ENCODE measurements at places on chromosomes 4 and X.
A peak's percentile ranks its signal among the peaks of the same experiment; 100 is the strongest.

- no peak for DNase-seq
These were observed 7.7 kb upstream of the OCIAD2 start for GRCh38 chr4:48914311-48914710.

GRCh38 chrX:11887175-11887574 lies 129.1 kb downstream of the MSL3 start:
- DNase-seq = no peak

DNA sequence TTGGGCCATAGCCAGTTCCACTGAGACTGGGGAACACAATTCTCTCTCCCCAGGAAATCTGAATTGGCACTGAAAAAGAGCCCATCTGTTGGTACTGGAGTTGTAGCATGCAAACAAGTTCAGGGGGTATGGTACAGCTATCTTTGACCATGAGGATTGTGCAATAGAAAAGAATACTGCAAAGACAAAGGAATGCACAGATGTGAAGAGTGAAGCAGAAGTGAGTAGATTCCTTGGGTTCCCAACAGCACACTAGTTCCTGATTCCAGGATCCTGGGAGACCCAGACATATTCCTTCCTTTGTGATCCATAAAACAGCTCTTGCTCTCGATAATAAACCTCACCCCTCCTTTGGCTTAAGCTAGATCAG lies 43.3 kb upstream of the CTAG2 start:
- no peak for DNase-seq

GRCh38 chr4:37890801-37891259 lies at the start of gene TBC1D1:
Gene TBC1D1, plus strand, starts transcription at chr4:37891084. Its CDS starts 11,012 bp downstream, at chr4:37902096.
- peak; percentile 64 for DNase-seq

DNA sequence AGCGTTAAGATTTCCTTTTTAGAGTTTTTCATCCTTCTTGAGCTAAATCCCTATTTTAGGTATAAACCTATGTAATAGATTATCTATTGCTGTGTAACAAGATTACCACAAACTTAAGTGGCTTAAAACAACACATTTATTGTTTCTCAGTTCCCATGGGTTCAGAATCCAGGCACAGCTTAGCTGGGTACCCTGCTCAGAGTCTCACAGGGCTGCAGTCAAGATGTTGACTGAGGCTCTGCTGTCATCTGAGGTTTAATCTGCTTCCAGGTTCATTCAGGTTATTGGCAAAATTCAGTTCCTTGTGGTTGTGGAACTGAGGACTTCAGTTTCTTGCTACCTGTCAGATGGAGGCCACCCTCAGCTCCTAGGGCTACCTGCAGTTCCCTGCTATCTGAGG lies 60.9 kb downstream of the GK start:
- DNase-seq = peak; percentile 30

DNA sequence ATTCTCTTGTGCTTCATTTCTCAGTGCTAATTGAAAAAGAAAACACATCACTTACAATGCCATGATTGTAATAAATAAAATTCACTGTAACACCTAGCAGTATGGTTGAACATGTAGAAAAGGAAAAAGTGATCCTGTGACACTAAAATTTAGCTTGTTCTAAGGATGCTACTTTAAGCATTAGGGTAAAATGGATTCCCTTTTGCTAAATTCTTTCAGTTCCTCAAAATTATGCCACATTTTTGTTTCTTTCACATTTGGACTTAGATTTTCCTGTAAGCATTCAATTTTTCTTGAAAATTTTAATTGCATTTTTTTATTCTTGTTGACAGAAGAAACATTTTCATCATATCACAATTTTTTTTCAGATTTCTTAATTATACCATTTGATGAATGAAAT lies 19.4 kb downstream of the TET2 start:
- DNase-seq = no peak

- no peak for DNase-seq
These were observed 442.7 kb upstream of the FRG1 start for GRCh38 chr4:189497996-189498395.

DNA sequence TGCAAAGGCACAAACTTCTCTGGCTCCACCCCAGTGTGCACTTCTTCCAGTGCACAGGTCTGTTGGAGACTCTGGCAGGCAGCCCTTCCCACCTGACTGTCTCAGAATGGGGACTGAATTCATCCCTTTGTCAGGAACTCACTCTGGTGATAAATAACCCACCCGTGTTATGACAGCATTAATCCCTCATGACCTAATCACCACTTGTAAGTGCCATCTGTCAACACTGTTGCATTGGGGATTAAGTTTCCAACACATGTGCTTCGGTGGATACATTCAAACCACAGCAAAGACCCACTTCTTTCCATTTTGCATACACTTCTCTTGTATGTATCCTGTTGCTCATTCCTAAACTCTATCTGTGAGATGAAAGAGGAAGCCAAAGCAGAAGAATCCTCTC lies 1002.9 kb upstream of the IGFBP7 start:
- peak; percentile 41 for DNase-seq

DNA sequence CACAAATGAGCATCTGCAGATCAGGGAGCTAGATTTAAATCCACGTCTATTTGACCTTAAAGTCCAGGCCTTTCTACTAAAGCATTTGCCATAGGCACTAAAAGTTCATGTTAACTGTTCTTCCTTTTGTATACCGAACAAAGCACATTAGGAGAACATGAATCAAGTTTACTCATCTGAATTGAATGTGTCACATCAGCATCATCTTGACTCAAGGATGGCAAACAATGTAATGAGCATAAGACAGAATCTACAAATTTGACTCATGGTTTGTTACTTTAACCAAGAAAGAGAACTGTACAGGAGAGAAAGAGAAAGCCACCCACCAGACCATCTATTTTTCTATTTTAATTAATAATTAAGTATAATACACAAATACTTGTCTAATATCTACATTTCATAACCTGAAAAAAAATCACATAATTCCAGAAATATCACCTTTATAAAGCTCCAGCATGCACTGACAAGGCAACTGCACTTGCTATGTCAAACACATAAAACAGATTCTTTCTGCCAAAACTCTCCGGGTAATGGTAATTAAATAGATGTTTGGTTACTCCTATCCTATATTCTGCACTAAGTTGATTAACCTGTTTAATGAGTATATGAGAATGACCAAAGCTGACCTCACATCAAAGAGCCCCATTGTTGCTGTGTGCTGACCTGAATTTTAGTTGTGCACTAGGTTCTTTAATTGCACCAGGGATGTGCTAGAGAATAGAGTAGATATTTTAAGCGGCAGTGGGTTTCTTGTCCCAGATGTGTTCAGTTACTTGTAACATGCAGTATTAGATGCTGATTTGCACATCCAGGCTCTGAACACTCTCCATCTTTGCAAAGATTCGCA lies 42.5 kb upstream of the LEF1 start:
- no peak for DNase-seq

GRCh38 chr4:151563194-151563593 lies 154.2 kb downstream of the FHIP1A start:
- no peak for DNase-seq

- DNase-seq = no peak
These were observed 62.0 kb downstream of the HTRA3 start for GRCh38 chr4:8331575-8331955.

- DNase-seq = no peak
These were observed 47.3 kb downstream of the ARHGAP24 start for GRCh38 chr4:85522277-85522676.

DNA sequence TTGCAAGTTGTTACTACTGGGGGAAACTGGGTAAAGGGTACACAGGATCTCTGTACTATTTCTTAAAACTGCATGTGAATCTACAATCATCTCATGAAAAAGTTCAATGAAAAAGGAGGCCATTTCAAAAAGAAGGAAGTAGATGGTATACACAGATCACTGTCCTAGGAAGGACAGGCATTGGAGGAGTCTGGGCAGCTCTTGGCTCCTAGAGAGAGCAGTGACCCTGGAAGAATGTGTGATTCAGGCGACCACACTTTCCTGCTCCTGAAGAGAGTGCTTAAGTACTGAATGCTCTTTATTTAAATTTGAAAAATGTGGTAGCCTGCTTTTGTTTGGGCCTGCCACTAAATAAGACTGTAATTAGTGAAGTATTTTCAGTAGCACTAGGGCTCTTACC lies 318.1 kb upstream of the CASK start:
- DNase-seq = no peak

DNA sequence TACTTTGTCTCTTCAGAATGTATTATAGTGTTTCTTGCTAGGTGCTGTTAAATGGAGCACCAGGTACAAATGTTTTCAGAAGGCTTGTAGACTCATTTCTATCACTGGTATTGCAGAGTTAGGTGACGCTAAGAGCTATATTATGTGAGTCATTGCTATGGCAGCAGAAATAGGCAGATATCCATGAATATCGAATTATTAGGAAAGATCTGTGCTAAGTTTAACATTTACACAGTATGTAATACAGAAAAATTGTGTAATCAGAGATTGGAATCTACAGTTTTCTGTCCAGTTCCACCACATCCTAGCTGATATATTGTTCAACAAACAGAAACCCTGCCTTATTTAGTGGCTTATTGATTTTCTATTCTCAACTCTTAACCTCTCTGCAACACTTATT lies 1025.5 kb downstream of the STIM2 start:
- DNase-seq = no peak

DNA sequence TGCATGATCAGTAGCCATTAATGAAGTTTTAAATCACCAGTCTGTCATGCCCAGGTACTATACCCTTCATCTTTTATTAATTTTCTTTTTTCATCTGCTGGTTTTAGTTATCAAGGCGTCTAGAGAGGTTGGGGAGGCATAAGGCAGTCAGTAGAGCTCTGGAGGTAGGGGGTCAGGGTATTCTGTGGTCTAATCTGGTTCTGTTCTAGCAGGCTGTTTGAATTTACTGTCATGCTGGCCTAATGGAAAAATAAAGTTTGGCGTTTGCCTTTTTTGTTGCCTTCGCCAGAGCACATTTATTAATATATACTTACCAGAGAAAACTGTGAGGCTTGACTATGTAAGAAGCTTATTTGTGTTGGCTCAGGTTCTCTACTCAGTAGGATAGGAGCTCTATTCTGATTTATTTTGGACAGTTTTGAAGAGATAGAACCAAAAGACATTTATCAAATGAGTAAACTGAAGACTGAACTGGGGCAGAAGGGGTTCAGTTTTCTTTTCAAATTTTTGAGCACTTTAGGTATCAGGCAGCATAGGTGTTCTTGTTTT lies 46.9 kb downstream of the TMEM131L start:
- DNase-seq = no peak

DNA sequence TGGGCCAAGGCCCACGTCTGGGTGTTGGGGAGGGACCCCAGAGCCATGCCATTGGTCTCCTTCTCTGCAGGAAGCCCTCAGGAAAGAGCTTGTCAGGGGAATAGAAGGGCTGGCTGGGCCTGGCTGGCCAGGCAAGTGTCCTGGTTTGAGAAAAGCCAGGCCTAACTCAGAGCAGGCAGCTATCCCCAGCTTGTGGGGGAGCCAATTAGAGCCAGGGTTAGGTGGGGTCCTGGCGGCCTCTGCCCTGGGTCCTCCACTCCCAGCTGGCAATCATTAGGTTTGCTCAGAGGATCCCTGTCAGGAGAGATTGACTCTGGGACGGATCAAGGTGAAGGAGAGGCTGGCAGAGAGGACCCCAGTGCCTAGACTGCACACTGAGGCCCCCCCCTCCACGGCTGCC lies 64.8 kb downstream of the PJA1 start:
- no peak for DNase-seq

GRCh38 chr4:153241970-153242838 lies 38.0 kb downstream of the TRIM2 start:
- peak; percentile 64 for DNase-seq

- DNase-seq = no peak
These were observed 81.2 kb downstream of the DCK start for GRCh38 chr4:71074452-71075299.

DNA sequence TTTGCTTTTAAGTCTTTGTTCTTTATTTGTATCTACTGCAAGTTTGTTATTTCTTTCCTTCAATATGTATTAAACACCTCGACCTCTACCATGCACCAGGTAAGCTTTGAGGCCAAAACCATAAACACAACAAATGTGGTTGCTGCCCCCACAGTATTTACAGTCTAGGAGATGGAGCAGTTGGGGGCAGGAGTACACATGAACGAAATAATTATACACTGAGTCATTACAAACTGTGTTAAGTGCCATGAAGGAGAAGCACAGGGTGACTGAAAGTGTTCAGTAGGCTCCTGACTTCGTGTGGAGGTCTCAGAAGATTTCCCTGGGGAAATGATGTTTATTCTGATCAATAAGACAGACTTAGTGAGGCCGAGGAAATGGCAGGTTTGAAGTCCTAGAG lies 30.3 kb downstream of the SLC25A43 start:
- DNase-seq = no peak

- peak; percentile 90 for DNase-seq
These were observed 11.9 kb downstream of the G6PD start for GRCh38 chrX:154534526-154535322.

GRCh38 chr4:162126729-162127128 lies 37.1 kb downstream of the FSTL5 start:
- peak; percentile 12 for DNase-seq

GRCh38 chr4:67809502-67809901 lies 55.3 kb upstream of the GNRHR start:
- DNase-seq = peak; percentile 21

DNA sequence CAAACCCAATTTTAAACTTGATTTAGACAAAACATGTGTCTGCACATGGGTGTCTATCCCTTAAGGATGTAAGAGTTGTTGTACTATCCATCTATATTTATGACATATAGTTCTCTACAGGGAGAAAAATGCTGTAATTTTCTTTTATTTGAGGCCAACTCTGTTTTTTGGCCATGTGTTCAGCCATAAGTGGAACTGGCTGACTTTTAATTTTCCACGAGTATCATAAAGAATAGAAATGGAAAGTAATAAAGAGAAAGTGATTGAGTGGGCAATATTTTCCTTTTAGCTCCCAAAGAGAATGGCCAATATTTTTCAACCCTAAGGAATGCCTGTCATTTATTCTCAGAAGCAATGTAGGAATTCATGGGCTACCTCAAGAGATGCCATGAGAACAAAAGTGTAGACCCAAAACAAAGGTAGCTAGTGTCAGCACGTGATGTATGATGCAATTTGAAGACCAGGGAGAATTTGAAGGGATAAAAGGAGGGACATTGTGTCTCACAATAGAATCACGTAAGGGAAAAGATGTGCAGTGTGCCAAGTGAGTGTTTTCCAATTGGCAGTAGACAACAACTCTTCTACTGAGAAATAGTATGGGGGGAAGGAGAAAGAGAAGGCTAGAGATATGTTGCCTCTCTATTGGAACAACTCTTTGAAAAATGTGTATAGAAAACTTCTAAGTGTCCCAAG lies 27.8 kb upstream of the MXRA5 start:
- no peak for DNase-seq
